ENCODE measurements at places on chromosomes 13 and 19. TPM values are rescaled to one million over a fixed set of nuclear protein-coding genes. Genes with fewer than 3 reads are reported as not detected.
A peak's percentile ranks its signal among the peaks of the same experiment; 100 is the strongest.

PKN1 gene
- total RNA-seq, result 262 TPM

DNA sequence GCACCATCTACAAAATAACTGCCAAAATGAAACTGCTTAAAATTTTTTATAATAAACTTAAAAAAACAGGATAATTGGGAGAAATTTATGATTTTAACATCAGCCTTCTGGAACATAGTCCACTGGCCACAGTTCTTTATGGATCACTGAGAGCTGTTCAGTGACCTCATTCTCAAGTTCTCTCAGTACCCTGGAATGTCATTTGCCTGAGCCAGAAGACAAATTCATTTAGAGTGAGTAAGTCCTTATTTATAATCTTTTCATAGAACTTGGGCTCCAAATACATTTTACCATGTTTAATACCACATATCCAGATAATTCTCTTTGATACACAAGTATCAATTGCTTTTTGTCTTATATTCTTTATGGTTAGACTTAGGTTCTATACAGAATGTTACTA lies 87.6 kb downstream of the CAB39L start:
- H3K27me3 ChIP-seq, result no peaks in the 10 kb centered on the region
- no peak for DNase-seq
- H3K27ac ChIP-seq, result peak overlapping the region; percentile 41
- H3K4me3 ChIP-seq, result no peak overlapping the region
- H3K36me3 ChIP-seq, result peaks cover 4% of the 10 kb centered on the region

DNA sequence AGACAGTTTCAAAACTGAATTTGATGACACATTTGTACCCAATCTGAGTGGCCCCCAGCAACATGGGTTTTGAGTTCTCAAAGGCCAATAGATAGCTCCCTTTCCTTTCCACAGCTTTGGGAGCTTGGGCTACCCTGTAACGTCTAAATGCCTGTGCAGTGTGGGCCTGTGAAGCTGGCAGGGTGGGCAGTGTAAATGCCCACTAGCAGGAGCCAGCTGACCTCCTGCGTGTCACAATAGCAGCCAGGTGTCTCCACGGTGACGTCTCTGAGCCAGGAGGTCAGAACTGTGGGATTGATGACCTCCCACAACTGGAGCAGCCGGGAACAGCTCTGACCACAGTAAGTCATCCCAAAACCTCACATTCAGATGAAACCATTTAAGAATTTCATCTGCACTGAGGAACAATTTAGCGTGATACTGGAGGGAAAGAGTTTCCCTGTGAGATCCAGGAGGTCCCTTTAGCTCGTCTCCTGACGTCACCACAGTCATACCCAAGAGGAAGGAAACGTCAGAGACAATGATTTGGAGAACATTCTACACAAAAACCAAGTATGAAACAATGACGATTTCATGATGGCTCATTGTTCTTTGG lies at the start of gene IPO5:
Gene IPO5 (plus strand): TSS at position 300 of the 595 bp plus-strand sequence. CDS start 23,022 bp downstream, outside the sequence.
- H3K27me3 ChIP-seq, result no peaks in the 10 kb centered on the region
- H3K27ac ChIP-seq, result no peak within 1 kb of the TSS
- H3K36me3 ChIP-seq, result no peaks in the 10 kb centered on the region
- H3K4me3 ChIP-seq, result no peak within 1 kb of the TSS
- no peaks in the 10 kb centered on the region for H3K4me1 ChIP-seq
- DNase-seq, result no peak

GRCh38 chr19:7526059-7526929 lies 3.9 kb downstream of the MCOLN1 start:
- H3K36me3 ChIP-seq, result peaks cover 48% of the 10 kb centered on the region
- H3K4me1 ChIP-seq, result peaks cover 18% of the 10 kb centered on the region
- no peak overlapping the region for H3K4me3 ChIP-seq
- no peak for DNase-seq
- H3K27me3 ChIP-seq, result no peaks in the 10 kb centered on the region

DNA sequence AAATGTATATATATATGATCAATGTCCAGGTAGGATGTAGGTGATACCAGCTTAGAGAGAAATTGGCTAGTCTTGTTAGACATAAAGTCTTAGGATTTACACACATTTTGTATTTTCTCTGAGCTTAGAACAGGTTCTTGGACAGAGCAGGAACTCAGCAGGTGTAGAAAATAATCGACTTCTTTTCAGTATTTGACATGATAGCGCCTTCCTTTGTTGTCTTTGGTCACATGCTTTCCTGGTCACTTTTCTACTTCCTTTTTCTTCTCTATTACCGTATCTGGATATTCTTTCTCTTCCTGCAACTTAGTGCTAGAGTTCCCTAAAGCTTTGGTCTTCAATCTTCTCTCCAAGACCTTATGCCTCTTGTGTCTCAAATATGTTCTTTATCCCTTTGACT lies 107.4 kb downstream of the LRCH1 start:
- H3K27me3 ChIP-seq, result no peaks in the 10 kb centered on the region
- H3K27ac ChIP-seq, result no peak overlapping the region
- no peak overlapping the region for H3K4me3 ChIP-seq
- DNase-seq, result no peak
- H3K36me3 ChIP-seq, result no peaks in the 10 kb centered on the region
- peaks cover 61% of the 10 kb centered on the region for H3K4me1 ChIP-seq

DNA sequence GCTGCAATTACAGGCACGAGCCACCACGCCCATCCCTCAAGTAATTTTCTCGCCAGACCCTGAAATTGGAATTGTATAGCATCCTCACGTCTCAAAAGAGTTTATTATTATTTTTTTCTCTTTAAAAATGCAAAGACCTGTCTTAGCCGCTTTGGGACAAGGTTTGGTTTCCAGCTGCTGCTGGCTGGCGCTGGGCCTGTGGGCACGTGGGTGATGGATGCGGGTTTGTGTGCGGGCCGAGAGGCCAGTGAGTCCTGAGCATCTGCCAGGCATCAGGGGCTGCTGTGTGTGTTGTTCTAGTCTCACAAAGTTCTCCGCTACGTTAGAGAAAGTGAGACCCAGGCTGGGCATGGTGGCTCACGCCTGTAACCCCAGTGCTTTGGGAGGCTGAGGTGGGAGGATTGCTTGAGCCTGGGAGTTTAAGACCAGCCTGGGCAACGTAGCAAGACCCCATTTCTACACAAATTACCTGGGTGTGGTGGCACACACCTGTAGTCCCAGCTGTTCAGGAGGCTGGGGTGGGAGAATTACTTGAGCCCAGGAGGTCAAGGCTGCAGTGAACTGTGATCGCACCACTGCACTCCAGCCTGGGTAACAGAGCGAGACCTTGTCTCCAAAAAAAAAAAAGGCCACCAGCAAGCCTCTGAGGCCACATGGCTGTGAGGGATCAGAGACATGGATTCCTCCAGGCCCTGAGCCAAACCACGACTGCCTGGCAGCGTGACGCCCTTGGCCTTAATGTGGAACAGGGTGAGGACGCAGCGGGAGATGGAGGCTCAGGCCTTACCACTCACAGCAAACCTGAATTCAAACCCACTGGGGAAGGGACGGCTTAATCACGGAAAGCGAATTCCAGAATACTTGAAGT lies 4.7 kb upstream of the TMPRSS9 start:
- DNase-seq, result peak; percentile 67
- peaks cover 7% of the 10 kb centered on the region for H3K27me3 ChIP-seq
- peaks cover 42% of the 10 kb centered on the region for H3K36me3 ChIP-seq
- H3K4me3 ChIP-seq, result no peak overlapping the region
- no peak overlapping the region for H3K27ac ChIP-seq
- no peaks in the 10 kb centered on the region for H3K4me1 ChIP-seq

DNA sequence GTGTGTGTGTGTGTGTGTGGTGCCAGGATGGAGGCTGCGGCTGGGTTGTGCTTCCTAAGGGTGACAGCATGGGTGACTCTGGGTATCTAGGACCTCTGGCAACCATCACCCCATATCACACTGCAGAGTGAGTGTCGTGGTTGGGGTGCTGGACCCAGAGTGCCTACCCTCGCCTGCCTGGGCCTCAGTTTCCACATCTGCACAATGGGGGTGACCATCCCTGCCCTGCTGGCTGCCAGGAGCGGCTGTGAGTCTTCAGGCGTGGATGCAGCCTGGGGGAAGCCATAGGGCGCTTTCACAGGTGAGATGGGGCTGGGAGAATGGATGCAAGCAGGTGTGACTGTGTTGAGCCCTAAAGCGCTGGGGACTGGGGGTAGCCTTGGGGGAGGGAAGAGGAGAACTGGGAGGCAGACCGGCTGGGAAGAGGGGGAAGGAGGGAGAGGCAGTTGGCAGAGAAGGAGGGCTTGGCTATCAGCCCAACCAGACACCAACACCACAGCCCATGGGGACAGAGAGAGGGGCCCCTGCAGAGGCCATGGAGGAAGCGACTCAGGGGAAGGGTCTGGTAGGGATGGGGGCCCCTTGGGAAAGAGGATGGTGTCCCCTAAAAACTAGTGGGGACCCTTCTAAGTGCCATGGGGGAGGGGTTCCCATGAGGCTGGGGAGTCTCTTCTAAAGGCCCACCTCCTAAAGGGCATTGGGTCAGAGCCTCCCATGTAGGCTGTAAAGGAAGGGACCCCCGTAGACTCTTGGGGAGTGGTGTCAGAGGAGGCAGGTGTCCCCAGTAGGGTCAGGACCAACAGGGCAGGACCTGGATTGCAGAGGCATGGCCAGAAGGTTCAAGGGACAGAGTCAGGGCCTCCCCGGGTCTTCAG lies 1.7 kb downstream of the PLPPR2 start:
- H3K27ac ChIP-seq, result no peak overlapping the region
- no peaks in the 10 kb centered on the region for H3K27me3 ChIP-seq
- H3K36me3 ChIP-seq, result peaks cover 12% of the 10 kb centered on the region
- no peak for DNase-seq
